ENCODE measurements at places on chromosomes 5 and 9.

- DNase-seq = no peak
Measured at GRCh38 chr9:89465726-89466308, 32.1 kb downstream of the SEMA4D start.

DNA sequence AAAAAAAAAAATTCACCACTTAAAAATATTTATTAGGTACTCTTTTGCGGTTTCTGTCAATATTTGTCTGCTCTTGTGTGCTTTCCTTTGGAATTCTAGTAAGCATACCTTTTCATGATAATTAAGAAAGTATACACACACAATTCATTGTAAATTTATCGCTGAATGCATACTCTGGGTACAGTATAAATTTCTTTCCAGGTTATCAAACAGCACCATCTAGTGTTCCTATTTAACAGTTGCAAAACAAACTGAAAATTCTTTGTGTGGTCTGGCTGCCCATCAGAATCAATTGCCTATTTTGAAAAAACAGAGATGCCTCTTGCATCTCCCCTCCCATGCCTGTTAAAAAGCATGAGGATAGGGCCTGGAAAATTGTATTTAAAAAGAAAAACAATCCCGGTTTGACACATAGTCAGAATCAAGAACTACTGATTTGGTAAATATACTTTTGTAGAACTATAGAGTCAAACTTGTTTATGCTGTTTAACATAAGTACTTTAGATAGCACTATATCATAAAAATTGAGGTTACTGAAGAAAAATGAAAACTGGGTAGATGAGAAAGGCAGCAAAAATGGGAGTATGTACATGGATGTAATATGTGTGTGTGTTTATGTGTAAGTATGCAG, 16.2 kb downstream of the PGGT1B start:
- DNase-seq = no peak

DNA sequence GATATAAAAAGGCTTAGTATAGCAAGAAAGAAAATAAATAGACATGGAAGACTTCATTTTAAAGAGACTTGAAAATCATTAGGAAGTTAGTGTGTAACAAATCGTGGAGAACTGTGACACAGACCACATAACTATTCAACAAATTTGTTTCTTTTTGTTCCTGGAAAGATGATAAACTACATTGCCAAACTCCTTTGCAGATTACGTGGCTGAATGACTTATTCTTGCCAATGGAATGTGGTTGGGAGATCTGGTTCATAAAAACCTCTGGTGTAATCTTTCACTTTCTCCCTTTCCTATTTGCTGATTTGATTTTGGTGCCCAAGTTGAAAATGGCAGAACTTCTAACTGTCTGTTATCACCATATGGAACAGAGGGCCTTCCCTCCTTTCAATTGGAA, 328.9 kb upstream of the MEF2C start:
- no peak for DNase-seq

GRCh38 chr5:147752033-147752432, 30.5 kb downstream of the JAKMIP2 start:
- no peak for DNase-seq

DNA sequence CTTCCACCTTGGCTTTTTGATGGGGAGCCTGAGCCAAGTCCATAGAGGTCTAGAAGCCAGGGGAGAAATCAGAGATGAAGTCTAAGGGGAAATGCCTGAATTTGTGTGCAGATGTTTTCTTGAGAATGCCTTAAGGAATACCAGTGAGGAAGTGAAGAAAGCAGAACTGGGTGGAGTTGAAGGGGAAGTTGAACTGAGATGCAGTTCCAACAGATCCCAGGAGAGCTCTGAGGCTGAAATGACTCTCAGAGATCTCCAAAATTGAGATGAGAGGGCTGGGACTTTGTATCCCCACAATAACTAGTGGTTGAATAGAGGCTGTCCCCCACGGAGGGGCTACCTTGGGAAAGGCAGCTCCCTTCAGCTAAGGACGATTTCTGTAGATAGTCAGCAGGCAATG, 197.1 kb downstream of the ZNF462 start:
- no peak for DNase-seq

GRCh38 chr5:124584991-124585715, 161.3 kb downstream of the ZNF608 start:
- DNase-seq = no peak

- DNase-seq = no peak
Measured at GRCh38 chr9:2424619-2425033, 197.0 kb upstream of the VLDLR start.

DNA sequence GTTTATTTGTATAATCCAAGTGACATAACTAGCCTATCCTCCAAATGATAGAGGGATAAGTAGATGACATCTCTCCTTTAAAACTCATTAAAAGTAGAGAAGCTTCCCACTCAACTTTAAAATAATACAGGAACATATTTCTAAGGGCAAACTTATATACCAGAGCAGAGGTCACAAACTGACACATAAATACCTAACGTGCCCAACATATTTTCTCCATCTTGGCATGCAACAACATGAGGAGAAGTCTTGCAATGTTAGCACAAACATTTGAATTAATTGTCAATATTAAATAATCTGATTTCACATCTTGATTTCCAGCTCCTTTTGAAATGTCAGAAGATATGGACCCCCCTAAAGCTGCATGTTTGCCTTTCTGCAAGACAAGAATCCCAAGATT, 335.0 kb downstream of the DEPDC1B start:
- DNase-seq = no peak

DNA sequence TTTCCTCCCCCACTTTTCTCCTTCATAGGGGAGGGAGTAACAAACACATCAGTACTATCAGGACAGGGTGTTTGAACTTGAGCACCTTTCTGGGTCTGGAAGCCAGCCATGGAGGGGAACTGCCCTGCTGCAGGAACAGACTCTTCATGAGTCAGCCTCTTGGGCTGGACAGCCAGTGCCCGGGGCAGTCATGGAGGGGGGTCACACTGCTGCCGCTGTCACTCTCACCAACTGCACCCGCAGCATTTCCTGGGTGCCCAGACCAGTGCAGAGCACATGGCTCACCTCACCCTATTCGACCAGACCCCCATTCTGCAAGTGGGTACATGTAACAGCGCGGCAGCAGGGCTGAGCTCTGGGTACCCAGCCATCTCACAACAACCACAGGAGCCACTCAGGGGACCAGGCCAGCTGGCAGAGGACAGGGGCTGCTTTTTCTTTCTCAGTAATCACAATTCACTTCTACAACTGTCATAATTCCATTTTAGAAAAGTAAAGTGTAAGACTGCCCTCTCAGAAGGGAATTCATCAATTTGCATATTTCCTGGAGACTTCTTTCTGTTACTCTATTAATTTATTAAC, 118.4 kb downstream of the CTNND2 start:
- no peak for DNase-seq

GRCh38 chr9:32525709-32526030, 326 bp downstream of the RIGI start:
- no peak for DNase-seq

- DNase-seq = no peak
Measured at GRCh38 chr9:132886334-132886725, 7.6 kb downstream of the SPACA9 start.

DNA sequence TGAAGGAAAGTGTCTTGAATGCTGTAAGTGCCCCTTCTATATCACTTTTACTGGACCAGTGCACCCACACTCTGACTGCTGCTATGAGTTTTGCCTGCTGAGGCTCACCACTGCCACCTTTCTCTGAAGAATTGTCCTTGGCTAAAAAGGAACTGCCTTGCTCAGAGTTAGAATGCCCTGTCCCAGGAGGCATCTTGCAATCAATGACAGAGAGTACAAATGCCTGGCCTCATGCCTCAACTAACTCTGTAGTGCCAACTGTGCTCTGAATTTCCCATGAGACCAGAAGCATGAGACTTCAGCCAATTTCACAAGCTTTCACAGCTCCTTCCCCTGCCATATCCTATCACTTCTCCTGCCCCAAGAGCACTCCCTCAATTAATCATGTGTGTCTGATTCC, 569.7 kb downstream of the ZNF608 start:
- no peak for DNase-seq

DNA sequence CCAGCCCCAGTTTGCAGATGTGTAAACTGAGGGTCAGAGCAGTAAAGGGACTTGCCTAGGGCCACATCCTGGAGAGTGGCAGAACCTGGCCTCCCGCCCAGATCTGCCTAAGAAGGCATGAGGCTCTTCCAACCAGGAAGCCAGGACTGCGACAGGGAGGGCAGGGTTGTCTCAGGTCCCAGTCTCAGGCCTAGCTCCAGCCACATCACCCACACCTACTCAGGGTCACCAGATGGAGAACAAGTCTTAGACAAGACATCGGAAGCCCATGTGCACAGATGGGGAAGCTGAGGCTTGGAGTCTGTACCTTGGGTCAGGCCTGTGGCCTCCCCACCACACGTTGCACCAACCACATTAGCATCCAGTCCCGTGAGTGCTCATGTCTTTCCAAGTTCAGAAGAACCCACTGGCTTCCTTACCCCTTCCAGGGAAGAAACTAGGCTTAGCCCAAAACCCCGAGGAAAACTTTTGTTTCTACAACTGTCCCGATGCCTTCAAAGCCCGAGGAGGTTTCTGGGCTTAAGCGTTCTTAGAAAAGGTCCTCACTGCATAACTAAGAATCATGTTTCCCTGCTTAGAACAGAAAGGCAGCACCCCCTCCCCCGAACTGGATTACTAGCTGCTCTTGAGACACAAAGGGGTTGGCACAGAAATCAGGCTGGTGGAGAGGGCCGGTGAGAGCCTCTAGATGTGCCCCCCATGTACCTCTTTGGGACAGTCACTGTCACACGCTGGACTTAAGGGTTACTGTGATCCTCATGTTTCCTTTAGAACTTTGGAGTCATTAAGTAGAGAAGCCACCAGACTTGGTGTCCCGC, 2.2 kb downstream of the FAM78A start:
- no peak for DNase-seq

DNA sequence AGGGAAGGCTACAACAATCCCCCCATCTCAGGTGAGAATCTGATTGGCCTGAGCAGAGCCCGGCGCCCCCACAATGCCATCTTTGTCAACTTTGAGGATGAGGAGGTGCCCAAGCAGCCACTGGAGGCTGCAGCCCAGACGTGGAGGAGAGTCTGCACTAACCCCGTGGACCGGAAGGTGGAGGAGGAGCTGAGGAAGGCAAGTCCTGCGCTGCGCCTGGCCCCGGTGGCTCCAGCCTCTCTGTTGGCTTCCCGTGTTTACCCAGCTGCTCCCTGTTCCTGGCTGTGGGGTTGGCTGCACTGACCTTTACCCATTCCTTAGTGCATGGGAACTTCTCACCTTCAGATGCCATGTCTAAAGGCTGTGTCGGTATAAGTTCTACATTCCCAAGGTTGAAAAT, 11.0 kb upstream of the CEL start:
- DNase-seq = no peak

GRCh38 chr9:3370715-3371114, 155.1 kb downstream of the RFX3 start:
- DNase-seq = no peak

- no peak for DNase-seq
Measured at GRCh38 chr5:132456296-132456986, 34.1 kb downstream of the IRF1 start.

DNA sequence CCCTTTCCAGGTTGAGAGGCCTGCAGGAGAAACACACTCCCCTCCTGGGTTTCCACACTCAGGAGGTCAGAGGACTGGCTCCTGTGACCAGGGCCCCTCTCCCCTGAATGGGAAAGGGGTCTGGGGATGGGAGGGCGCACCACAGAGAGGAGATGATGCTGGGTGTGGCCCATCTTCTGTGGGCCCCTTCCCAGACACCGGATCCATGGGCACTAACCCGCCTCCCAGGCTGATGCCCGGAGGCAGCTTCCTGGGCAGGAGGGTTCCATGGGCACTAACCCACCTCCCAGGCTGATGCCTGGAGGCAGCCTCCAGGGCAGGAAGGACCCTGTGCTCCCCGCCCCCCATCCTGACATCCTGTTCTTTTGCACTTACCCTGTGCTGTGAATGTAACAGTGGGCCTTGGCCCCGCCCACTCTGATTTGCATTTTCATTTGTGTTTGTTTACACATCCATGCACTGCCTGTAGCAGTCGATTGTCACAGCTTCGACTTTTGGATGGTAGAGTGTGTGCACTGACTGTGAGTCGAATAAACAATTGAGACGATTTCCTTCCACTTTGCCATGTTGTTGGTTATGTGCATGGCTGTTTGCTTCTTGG, 9.3 kb upstream of the DOLPP1 start:
- no peak for DNase-seq

GRCh38 chr9:37984672-37985611, 81.0 kb upstream of the SLC25A51 start:
- DNase-seq = no peak

GRCh38 chr5:39941416-39941815, 516.6 kb upstream of the DAB2 start:
- DNase-seq = no peak

DNA sequence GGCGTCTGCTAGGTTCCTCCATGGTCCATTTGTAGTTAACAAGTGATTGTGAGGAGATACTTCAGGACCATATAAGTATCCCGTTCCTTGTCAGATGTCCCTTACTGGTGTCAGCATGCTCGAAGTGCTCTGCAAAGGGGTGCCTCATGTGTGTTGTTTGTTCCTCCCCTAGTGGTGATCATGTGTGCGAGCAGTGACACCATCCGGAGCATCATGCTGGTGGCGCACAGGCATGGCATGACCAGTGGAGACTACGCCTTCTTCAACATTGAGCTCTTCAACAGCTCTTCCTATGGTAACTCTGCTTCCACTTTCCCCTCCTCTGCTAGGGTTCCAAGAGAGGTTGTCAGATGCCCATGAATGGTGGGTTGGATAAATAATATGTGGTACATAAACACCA, 13.4 kb downstream of the NPR3 start:
- no peak for DNase-seq

DNA sequence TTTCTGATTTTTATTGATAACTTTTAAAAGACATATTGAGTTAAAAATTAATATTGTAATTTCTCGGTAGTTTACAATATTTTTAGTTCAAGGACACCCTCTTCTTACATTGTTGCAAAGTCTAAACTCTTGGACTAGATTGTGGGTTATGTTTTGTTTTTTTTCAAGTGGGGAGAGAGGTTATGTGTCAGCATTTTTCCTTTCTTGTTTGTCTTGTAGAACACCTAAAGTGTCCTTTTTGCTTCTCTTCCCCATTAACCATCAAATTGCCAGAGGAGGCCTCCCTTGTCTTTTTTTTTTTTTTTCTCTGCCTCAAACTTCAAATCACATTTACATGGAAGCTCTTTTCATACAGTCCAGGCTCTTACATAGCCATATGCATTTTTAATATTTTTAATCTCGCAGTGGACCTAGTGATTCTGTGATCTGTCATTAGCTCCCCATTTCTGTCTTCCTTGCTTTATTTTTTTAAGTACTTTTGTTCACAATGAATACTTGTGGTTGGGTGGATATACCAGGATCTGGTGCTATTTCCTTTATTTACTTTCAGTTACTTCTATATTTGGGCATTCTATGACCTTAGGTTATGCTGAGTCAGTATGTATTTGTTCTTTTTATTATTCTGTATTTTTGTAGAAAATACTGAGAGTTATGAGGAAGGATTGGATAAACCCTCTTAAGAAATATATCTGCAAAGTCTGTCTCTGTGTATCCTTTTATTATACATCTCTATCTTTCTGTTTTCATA, 2280.6 kb upstream of the ACO1 start:
- DNase-seq = no peak

- DNase-seq = no peak
Measured at GRCh38 chr5:175695161-175696126, 37.6 kb downstream of the HRH2 start.
